RPMI8226 (cell line): ENCODE measurements at places on chromosomes 3 and 15.
A peak's percentile ranks its signal among the peaks of the same experiment; 100 is the strongest.

GRCh38 chr3:52820736-52821135 lies 9.7 kb downstream of the ITIH4 start:
- DNase-seq, result peak; percentile 60

DNA sequence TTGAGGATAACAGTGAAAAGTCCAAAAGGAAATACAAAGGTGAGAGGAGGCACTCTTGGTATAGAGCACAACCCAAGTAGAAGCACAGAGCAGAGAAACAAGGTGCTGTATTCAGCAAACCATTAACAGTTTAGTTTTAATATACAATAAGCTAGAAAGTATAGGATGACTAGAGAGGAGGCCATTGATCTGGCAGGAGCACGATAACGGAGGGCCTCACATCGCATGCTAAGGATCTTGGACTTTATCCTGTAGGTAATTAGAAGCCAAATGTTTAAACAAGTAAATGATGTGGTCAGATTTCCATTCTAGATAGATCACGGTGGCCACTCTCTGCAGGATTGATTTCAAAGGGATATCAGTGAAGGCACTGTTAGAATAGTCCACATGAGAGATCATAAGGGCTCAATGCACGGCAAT lies 935.0 kb downstream of the ROBO1 start:
- no peak for DNase-seq

GRCh38 chr3:47870156-47870555 lies 67.2 kb downstream of the DHX30 start:
- no peak for DNase-seq

DNA sequence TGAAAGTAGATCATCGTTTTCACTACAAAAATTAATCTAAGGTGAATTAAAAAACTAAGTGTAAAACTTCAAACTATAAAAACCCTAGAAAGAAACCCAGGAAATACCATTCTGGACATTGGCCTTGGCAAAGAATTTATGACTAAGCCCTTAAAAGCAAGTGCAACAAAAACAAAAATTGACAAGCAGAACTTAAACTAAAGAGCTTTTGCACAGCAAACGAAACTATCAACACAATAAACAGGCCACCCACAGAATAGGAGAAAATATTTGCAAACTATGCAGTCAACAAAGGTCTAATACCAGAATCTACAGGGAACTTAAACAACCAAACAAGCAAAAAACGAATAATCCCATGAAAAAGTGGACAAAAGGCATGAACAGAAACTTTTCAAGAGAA lies 302.0 kb downstream of the CHST2 start:
- DNase-seq, result no peak

- DNase-seq, result no peak
Observed at GRCh38 chr3:10335871-10336622, 15.1 kb upstream of the SEC13 start.

- no peak for DNase-seq
Observed at GRCh38 chr3:106249159-106249558, 380.3 kb upstream of the CBLB start.

- DNase-seq, result no peak
Observed at GRCh38 chr3:22122567-22122966, 371.6 kb upstream of the ZNF385D start.

- no peak for DNase-seq
Observed at GRCh38 chr3:146374146-146374545, 95.2 kb downstream of the PLSCR2 start.

DNA sequence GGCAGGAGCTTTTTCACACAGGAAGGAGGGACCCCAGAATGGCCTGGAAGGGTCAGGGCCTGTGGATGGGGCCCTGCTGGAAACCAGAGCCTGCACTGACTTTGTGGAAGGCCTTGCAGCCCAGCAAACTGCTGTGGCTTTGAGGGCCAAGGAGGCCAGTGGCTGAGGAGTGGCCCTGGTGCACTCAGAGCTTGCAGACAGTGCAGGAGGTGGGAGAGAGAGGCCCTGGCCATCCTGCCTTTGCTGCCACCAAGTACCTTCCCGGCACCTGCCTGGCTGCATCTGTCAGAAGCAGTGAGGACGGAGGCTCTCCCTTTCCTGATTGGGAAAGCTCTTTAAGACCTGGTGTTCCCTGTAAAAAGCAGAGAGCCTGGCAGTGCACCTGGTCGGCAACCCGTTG lies 6.4 kb downstream of the PSTPIP1 start:
- no peak for DNase-seq

- no peak for DNase-seq
Observed at GRCh38 chr3:132242790-132243189, 74.4 kb upstream of the ACP3 start.

DNA sequence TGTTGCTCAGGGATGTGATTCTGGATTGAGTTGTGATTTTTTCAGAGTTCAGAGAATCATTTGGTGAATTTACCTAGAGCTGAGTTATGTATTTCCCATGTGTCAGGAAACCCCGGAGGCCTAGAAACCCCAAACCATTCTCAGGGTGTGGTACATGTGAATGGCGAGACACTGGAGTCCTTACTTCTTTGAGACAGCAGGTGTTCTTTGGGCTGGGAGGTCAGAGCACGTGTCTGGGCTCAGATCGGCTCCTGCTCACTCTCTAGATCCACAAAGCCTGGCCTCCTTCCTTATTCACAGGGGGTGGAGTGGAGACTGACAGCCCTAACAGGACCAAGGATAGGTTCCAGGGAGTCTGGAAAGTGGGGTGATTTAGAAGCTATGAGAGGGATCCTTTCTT lies 145.8 kb downstream of the CHDH start:
- peak; percentile 78 for DNase-seq

DNA sequence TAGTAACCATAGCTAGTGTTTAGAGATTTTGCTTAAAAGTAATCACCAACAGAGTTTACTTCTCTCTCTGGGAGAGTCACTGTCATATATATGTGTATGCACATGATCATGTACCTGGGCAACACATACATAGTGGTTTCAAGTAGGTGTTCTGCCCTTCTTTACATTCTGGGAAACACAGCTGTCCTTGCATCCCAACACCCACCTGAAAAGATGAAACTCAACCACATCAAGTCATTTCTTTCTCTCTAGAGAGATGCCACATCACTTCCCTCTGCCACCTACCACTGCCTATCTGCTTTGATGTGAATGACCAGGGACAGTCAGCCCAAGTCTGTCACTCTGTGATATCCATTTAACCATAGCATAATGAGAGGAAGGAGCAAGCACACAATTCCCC lies 155.8 kb upstream of the GADL1 start:
- DNase-seq, result no peak

- DNase-seq, result no peak
Observed at GRCh38 chr3:37447732-37448131, 273.4 kb upstream of the LRRFIP2 start.

GRCh38 chr3:2511356-2511755 lies 412.7 kb downstream of the CNTN4 start:
- no peak for DNase-seq

DNA sequence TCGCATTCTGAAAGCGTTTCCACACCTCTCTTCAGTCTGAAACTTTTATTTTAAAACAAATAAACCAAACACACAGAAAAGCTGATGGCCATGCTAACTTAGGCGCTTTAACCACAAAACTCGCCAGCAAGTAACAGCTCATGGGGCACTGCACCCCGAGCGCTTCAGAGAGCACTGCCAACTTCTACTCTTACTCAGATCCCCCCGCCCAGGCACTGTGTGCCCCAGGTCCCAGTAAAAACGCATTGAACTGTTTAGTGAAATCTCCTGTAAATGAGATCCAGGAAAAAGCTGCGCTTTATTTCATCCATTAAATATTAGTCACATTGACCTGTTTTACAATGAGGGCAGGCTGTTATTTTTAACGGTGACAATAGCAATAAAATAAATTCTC lies 99.7 kb downstream of the LRIG1 start:
- DNase-seq, result no peak

- DNase-seq, result no peak
Observed at GRCh38 chr3:123700791-123701722, 116.2 kb upstream of the HACD2 start.

DNA sequence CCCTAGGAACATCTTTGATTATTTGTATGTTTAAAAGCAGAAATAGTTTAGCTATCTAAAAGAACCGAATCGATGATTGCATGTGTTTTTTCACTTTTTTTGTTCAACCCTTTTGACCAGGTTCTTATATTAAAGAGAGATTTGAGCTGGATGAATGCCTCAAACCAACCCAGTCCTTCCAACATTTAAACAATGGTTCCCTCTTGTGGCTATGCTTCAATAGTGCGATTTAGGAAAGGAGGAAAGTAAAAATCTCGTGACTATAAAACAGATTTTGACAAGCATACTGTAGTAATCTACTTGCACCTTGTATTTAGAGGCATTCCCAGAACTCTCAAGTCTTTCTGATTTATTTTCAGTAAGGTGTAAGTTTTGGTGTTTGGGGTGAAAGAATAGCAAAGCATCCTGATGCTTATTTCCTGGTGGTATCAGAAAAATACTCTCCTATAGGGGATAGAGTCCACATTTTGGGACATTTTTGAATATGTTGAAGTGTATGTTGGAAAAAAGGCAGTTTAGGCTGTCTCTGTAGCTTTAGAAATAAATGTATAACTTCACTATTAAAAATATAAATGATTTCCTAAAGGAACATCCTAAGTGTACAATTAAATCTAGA lies 159.6 kb upstream of the KCNH8 start:
- peak; percentile 48 for DNase-seq

DNA sequence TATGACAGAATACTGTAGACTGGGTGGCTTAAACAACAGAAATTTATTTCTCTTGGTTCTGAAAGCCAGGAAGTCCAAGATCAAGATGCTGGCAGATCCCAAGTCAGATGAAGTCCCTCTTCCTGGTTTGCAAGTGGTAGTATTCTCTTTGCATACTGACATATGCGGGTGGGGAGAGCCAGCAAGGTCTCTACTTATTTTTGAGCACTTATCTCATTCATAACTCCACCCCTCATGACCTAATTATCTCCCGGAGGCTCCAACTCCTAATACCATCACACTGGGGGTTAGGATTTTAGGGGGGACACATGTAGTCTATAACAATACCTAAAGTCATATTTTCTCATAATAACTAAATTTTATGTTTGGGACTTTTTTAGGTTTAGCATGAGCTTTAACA lies 65.3 kb downstream of the BLM start:
- no peak for DNase-seq

DNA sequence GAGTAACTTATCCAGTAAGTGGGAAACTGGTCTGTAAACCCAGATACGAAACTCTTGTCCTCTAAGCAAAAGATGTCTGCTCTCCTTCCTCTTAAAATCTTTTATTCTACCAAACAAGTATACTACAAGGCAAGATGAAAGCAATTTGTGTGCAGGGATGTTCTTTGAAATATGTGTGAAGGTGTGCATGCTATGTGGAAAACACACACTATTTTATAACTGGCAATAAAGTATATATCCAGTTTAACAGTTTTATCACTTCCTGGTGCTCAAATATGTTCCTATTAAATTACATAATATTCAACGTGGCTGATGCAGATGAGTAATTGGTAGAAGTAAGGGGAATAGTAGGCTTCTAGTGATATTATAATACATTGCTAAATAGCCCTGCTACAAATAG lies 566.5 kb downstream of the ROBO2 start:
- no peak for DNase-seq

DNA sequence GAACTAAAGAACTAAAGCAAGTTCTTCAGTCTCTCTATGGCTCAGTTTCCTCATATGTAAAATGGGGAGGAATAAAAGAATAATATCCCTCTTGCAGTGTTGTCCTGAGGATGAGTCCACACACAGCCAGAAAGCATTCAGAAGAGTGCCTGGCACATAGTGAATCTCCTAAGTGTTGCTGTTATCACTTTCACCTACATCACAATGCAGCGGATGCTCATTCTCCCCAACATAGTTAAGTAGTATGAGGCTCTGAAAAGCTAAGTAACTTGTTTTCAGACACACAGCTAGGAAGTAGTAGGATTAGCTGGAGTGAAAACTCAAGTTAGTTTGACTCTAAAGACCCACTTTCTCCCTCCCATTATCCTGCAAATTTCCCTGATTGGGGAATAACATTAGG lies 9.1 kb upstream of the USP3 start:
- no peak for DNase-seq

- peak; percentile 79 for DNase-seq
Observed at GRCh38 chr15:58269455-58270414, 131.6 kb downstream of the AQP9 start.

DNA sequence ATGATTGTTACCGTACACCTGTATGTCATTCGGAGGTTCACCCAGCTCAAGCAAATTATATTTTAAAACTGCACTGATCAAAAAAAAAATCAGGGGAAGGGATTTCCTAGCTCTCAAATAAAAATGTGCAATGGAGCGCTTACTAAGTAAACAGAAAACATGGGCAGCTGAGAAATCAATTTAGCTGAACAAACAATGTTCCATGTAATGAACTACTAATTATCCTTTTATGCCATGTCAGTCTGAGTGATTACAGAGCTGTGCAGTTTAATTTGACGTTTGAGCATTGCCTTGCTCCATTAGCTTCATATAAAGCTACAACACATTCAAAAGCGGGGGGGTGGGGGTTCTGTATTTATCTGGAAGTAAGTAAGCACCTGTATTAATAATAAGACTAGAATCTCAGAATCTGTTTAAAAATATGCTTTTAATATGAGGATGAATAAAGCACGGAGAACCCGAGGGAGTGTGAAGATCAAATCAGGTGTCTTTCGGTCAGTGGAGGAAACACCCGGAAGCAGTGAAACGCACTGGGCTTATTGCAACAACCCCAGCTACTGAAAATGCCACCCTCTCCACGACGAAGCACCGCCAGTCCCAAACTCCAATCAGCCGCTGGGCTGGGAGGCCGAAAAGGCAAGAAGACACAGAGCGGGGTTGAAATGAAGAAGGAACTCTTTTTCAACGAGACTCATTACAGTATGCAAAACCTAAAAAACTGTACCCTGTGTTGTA lies 196.5 kb upstream of the ATP11B start:
- no peak for DNase-seq

DNA sequence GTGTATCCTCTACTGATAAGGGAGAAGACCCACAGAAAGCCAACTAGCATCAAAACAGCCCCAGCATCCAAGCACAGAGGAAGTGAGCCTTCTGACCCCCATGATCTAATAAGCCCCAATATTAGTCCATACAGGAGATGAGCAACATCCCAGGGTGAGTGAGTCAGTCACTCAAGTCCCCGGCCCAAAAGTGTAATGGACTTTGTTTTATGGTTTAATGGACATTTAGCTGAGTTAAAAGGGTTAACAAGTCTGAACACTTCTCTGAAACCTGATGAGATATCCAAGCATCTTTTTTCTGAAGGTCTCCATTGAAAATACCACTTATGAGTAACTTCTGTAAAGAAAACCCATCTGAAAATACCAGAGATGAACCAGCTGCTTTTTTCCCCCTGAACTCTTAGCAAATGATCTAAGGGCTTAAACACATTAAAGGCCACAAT lies 115.6 kb downstream of the GREM1 start:
- no peak for DNase-seq
